ENCODE measurements at places on chromosomes 3 and 15.

DNA sequence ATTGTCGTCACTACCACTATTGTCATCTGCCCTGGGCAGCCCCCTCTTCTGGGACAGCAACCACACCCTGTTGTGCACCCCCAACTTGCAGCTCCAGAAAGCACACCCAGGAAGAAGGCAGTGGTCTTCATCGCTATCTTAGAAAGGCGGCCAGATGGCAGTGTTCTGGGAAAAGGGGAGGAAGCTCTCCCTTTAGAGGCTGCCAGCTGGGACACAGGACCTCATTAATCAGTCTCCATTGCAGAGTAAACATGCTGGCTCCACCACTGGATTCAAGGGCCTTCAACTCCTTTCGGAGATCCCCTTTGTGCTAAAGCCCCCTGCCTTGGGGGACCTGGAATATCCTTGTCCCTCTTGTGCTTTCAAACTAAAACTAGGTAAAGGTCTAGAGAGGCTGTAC is 199.3 kb upstream of the LINGO1 start:
- no peak for DNase-seq

- DNase-seq: no peak
Measured at GRCh38 chr3:152151216-152151876, 117.4 kb upstream of the MBNL1 start.

GRCh38 chr15:101353240-101353639 is 58.2 kb upstream of the SNRPA1 start:
- no peak for DNase-seq

GRCh38 chr3:126081618-126082361 is 2.1 kb downstream of the SLC41A3 start:
- peak; percentile 39 for DNase-seq

GRCh38 chr3:46909535-46910161 is 32.1 kb downstream of the PTH1R start:
- DNase-seq: peak; percentile 91

- DNase-seq: no peak
Measured at GRCh38 chr3:116350119-116350733, 95.1 kb downstream of the LSAMP start.

DNA sequence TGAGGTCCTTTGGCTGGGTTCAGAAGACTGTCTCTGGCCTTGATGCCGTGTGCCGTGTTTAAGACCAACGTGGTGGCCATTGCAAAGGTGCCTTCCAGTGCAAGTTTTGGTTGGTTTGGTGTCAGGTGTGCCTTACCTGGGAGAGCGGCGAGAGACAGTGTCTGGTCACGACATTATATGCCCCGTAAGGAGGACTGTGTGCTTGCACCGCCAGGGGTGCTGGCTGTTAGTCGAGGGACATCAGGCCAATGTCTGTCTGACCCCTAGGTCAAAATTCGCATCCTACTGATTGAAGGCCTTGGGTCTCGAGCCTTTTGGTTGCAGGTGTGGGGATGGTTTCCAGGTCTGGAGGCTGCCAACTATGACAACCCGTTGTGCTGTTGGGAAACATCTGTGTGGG is 111.9 kb downstream of the SNRPN start:
- DNase-seq: no peak

GRCh38 chr3:171192176-171192854 is 165.8 kb upstream of the SLC2A2 start:
- DNase-seq: no peak

GRCh38 chr3:19815805-19816204 is 118.2 kb downstream of the EFHB start:
- DNase-seq: no peak

GRCh38 chr3:127387119-127387518 is 99.3 kb upstream of the PRR20G start:
- no peak for DNase-seq

DNA sequence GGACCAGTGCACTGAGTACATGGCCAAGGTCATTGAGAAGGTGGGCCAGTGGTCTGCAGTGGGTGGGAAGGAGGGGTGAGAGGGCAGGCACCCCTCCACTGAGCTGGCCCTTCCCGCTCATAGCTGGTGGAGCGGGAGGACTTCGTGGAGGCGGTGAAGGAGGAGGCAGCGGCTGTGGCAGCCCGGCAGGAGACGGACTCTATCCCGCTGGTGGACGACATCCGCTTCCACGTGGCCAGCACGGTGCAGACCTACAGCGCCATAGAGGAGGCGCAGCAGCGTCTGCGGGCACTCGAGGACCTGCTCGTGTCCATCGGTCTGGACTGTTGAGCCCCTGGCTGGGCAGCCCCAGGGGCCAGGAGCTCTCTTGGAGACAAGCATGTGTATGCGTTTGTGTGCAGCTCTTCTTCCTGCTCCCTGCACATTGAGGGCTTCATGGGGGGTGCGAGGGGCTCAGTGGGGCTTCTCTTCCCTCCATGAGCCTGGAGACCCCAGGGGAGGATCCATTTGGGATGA is 7.5 kb downstream of the ABTB1 start:
- DNase-seq: peak; percentile 12

DNA sequence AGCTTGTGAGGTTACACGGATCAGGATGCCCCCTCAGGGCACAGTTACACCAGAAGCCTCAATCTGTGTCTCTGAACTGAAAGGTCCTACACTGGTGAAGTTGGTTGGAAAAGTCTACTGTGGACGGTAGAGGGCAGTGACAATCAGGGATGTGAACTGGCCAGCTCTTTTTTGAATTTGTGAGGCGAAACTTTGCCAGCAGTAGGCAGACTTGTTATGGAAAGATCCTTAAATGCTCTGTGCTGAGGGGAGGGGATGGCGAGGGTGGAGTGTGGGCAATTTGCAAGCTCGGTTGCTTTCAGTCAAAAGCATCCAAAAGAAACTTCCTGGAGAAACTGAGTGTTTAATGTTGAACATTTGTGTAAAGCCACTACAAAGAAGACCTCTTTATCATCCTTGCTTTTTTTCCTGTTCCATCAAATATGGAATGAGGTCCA is 127.4 kb upstream of the ABHD17C start:
- DNase-seq: no peak

GRCh38 chr3:106068795-106069194 is 200.0 kb upstream of the CBLB start:
- DNase-seq: no peak

- no peak for DNase-seq
Measured at GRCh38 chr15:89018207-89018606, 70.0 kb upstream of the ABHD2 start.

DNA sequence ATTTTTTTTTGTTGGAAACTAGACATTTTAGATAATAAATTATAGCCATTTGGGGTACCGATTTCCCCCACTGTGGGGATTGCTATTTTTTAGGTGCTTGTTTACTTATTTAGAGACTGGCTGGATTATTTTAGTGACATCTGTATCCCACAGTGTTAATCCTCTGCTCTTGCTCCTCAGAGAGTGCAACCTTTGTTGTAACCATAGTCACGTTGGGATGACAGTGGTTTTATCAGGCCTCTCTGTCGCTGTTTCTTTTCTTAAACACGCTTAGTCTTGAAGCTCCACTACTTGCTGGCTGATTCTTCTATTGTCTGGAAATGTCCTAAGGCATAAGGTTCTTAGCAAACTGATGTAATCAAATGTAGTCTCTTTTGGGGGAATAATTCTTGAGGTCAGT is 451.6 kb upstream of the SEMA6D start:
- no peak for DNase-seq

DNA sequence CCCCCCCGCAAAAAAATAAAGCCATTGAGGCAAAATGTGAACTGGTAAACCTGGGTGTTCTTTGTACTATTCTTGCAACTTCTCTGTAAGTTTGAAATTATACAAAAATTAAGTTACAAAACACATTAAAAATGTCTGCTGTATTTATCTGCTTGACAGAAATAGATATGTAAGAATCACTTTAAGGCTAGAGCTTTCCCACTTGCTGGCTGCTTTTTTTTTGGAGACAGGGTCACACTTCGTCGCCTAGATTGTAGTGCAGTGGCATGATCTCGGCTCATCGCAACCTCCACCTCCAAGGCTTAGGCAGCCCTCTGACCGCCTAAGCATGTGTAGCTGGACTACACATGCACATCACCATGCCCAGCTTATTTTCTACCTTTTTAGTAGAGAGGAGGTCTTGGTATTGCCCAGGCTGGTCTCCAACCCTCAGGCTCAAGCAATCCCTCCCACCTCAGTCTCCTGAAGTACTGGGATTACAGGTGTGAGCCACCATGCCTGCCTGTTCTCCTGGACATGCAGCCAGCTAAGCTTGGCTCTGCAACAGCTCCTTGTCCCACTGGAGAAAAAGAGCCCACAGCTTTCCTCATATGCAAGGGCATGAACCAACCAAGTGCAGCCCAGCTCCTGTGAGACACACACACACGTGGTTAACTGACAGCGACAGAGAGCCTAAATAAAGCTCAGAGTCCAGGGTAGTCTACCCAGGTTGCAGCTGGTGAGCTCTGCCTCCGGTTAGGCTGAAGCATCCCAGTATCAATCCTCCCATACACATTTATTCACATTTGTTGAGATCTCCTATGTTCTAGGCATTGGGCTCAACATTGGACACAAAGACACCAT is 4.5 kb downstream of the RPS17 start:
- peak; percentile 34 for DNase-seq

DNA sequence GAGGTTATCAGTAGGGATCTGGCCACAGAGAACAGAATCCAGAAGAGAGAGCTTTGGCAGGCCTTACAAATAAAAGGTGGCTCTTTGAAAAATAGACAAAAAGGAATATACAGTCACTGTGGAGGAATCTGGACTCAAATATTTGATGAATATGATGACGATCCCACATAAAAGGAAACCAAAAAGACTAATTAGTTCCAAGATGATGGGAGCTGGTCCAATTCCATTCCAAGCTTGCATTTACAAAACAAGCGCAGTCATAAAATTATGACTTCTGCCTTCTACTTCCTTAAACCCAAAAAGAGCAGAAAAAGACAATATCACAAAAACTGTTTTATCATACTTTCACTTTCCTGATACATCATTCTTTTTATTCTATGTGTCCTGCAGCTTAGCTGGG is 285.8 kb downstream of the DIPK2A start:
- no peak for DNase-seq
